CD4-positive, alpha-beta T cell treated with Interferon alpha-2 for 1 hour (primary cell): ENCODE measurements at places on chromosomes 2 and 18.

GRCh38 chr18:68991286-68991685 lies 193.4 kb downstream of the CCDC102B start:
- no peak for DNase-seq

DNA sequence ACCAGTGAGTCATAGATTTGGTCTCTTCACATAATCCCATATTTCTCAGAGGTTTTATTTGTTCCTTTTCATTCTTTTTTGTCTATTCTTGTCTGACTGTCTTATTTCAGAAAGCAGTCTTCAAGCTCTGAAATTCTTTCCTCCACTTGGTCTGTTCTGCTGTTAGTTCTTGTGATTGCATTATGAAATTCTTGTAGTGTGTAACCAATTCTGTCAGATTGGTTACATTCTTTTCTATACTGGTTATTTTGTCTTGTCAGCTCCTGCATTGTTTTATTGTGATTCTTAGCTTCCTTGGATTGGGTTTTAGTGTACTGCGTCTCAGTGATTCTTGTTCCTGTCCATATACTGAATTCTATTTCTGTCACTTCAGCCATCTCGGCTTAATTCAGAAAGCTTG lies 18.6 kb downstream of the EHBP1 start:
- no peak for DNase-seq

GRCh38 chr2:2527148-2527547 lies 196.1 kb upstream of the MYT1L start:
- DNase-seq: no peak

DNA sequence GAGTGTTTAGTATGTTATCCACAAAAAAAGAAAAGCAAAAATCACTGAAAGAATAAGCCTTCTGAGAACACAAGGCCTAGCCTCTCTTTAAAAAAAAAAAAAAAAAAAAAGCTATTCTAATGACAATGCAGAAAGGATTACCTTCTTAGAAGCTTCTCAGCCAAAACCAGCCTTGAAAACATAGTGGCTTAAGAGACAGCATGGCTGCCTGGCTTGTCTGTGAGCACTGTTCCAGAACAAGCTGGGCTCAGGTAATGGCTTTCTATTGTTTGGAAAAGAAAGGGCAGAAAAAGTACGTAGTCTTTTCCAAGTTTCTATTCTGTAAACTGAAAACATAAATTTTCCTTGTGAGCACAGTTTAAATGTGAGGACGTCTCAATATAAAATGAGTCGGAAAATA lies 119.5 kb downstream of the MAP3K20 start:
- DNase-seq: no peak

DNA sequence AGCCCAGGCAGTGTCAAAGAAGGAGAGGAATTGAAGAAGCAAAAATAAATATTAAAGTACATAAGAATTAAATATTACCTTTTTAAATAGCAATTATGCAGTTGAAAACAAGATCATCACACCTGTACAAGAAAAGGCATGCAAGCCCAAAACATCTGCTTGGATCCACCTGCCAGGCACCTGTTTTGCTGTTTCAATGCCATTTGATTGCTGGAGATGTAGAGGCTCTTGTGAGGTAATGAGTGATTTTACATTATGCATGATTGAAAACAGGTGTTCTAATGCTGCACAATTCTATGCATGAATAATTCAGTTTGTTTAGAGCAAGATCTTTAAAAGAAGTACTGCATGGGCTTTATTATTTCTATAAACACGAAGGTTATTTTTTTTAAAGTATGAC lies 700.6 kb upstream of the ZEB2 start:
- no peak for DNase-seq

DNA sequence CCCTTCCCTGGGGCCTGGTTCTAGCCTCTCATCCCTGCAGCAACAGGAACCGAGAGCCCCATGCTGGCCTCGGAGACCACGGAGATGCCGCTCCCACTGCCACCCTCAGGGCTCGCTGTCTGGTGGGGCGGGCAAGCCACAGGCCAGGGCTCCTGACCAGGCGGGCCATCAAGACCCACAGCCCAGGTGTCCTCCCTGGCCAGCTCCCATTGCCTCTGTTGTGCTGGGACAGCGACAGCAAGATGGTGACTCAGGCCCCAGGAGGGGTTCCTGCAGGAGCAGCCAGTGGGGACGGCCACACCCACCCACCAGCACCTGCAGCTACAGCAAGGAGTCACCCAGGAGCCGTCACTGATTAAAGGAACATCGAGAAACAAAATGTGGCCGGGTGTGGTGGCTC lies 7.4 kb downstream of the KLHL30 start:
- DNase-seq: no peak

GRCh38 chr2:187459256-187459655 lies 11.2 kb upstream of the CALCRL start:
- DNase-seq: no peak

DNA sequence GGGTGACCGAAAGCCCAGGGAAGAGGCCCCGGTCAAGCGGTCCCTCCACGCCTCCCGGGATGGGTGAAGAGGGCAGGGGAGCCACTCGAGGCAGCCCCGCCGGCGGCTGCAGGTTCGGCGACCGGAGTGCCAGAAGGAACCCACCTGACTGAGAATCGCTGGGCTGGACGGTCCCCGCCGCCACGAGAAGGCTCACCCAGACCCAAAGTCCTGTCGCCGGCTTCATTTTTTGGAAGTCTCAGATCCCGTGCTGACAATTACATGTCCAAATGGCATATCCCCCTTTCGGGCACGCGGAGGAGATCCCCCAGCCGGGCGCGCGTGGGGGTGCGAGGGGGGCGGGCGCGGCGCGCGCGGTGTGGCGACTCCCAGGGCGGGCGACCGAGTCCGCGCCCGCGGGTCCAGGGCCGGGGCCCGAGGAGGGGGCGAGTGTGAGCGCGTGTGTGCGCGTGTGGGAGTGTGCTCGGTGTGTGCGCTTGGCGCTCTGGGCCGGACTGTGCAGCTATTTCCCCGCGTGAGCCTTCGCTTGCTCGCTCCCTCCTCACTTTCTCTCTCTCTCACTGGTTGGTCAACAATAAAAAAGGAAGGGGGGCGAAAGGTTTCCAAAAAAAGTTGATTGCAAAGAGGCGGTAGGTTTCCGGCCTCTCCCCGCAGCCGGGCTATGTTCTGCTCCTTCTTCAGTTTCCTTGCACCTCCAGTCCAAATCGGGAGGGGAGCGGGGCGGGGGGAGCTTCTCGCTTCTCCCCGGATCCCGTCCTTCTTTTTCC lies at the start of gene ERBB4:
Gene ERBB4, minus strand, starts transcription at position 498 of the 767 bp plus-strand sequence. Its CDS starts 272 bp downstream, at position 226.
- DNase-seq: no peak

GRCh38 chr2:40034198-40034597 lies 255.1 kb upstream of the THUMPD2 start:
- DNase-seq: no peak

DNA sequence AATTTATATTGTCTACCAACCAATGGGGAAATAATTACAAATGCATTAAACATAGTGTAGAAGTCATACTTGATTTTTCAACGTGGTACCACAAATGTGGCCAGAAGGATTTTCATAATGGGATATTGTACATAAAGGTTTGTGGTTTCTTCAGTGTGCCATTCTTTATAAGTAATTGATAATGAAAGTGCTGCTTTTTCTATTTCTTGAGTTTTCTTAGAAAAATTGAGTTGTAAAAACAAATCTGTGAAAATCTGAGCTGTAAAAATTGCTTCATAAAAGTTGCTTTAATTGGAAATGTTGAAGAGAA lies 103.6 kb downstream of the KYNU start:
- DNase-seq: no peak

GRCh38 chr18:57085371-57085770 lies 61.5 kb upstream of the BOD1L2 start:
- no peak for DNase-seq

GRCh38 chr2:64363848-64364247 lies 90.1 kb upstream of the LGALSL start:
- DNase-seq: no peak

DNA sequence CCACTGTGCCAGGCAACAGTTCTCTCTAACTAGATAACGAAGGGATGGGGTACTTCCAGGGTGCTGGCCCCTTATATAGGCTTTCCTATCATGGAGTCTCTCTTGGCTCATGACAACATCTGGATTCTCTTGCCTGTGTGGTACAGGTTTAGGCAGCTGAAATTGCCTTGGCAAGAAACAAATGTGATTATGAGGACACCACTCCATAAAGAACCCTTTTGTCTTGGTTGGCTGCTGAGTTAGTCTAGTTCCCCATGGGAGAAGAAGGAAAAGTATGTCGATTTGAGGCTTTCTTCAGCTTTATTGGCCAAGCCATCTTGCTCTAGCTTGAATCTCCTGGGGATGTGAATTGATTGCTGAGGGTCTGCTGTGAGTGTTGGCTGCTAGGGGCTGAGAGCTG lies 76.3 kb upstream of the ZCCHC2 start:
- DNase-seq: no peak

- no peak for DNase-seq
These were observed 30.6 kb downstream of the SOWAHC start for GRCh38 chr2:109644571-109645275.

GRCh38 chr2:73970850-73971471 lies 13.7 kb upstream of the TET3 start:
- DNase-seq: peak; percentile 75

- no peak for DNase-seq
These were observed 118.3 kb downstream of the LDLRAD4 start for GRCh38 chr18:13336841-13337240.

GRCh38 chr2:200156166-200156835 lies 150.2 kb upstream of the SPATS2L start:
- DNase-seq: no peak

GRCh38 chr2:73925853-73926492 lies 707 bp upstream of the DGUOK start:
- no peak for DNase-seq

DNA sequence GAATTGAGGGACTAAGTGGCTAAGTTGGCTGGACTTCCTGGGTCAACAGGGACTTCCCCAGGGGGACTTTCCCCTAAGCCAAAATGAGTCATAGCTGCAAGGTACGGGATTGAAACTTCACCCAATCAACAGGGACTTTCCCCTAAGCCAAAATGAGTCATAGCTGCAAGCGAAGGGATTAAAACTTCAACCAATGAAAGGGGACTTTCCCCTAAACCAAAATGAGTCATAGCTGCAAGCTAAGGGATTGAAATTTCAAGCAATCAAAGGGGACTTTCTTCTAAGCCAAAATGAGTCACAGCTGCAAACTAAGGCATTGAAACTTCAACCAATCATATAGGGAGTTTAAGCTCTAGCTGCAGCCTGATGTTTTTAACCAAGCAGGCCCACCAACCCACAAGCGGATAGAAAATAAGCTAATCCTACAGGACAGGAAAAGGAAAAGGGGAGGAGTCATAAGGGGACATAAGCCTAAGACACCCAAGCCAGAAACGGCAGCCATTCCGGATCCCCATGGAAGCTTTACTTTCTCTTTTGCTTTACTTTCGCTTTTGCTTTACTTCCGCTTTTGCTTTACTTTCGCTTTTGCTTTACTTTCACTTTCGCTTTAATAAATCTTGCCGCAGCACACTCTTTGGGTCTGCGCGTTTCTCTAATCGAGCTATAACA lies 1375.4 kb upstream of the CELF4 start:
- peak; percentile 65 for DNase-seq

GRCh38 chr2:173424886-173425285 lies 70.2 kb downstream of the CDCA7 start:
- DNase-seq: no peak

DNA sequence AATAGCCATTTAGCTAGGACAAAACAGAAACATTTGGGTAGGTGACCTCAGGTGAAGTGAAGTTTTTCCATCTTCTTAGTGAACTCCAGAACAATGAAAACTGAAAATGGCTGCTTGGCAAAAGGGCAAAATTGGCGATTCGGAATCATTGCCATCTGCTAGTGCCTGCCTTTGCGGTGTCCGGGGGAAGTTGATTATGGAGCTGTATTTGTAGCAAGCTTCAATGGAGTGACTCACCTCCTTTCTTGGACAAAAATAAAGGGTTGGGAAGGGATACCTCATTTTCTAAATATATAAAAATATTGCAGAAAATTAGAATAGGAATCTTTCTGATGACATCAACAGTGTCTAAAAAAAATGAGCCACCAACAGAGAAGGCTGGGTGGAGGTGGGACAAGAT lies 460.5 kb downstream of the TGIF1 start:
- DNase-seq: no peak

- DNase-seq: no peak
These were observed 150.3 kb downstream of the TFCP2L1 start for GRCh38 chr2:121134728-121135127.

- no peak for DNase-seq
These were observed 102.0 kb downstream of the RIT2 start for GRCh38 chr18:43013486-43013885.

DNA sequence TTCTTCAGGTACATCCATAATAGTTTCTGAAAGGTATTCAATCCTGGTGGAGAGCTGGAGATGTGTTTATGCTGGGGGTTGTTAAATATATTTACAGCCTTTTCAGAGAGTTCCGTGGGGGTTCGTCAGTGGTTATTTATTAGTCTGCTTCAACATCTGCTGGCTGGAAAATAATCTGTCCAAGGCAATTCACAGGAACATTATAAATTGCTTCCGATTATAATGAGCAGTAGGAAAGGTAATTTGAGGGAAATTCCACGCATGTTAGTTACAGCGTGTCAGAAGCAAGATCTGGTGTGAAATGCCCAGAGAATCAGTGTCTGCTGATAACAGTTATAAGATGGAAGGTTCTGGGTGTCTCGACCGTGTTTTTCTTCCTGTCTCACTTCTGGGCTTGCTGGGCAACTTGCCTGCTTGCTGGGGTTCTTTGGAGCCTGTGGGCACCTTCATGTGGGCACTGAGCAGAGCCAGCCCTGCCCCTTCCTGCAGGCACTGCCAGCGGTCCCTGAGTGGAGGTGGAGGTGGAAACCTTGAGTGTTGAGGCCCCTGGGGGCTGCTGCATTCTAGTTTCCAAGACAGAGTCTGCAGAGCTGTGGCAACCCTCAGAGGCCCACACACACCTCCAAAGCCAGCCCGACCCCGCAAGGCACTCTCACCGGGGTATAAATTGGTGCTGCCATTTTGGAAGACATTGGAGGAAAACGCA lies 185.7 kb downstream of the FAM210A start:
- DNase-seq: peak; percentile 10
